Gastrocnemius medialis (tissue), 4 donors: ENCODE measurements at places on chromosomes 6 and 20. TPM values are rescaled to one million over a fixed set of nuclear protein-coding genes. Genes with fewer than 3 reads are reported as not detected.

- no peak overlapping the region for H3K4me3 ChIP-seq
- no peak overlapping the region for H3K27ac ChIP-seq
- H3K27me3 ChIP-seq, result no peaks in the 10 kb centered on the region
- no peaks in the 10 kb centered on the region for H3K36me3 ChIP-seq
- DNase-seq, result no peak
Observed at GRCh38 chr6:55443238-55444134, 116.2 kb downstream of the GFRAL start.

C6orf132 gene
- total RNA-seq, result 0.05 TPM

DNA sequence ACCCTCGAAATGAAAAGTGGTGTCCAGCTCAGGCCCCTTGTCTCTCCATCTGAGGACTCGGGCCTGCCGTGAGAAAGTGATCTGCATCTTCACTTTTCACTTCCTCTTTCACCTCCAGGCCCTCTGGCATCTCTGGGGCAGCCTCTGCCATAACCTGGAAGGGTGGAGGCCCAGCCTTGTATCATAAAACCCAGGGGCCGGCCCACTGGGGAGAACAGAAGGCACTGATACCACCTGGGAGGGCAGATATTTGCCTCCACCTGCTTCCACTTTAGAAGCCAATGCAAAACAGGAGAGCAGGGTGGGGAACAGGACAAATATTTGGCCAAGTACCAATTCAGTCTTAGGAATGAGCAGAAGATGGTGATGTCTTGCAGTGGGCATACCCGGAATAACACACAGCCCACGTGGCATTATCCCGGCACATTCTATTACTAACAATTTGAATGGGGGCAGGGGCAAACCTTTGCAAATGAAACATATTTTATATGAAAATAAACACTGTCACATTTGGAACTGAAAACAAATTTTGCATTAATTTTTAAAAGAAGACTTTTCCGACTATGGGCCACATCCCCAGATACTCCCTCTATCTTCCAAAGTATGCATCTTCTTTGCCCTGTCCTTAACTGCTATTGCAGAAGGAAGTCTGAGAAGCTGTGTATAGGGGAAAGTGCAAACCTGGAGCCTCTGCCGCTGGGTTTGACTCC, 69.2 kb upstream of the TBC1D7 start:
- no peaks in the 10 kb centered on the region for H3K27me3 ChIP-seq
- no peak overlapping the region for H3K4me3 ChIP-seq
- H3K27ac ChIP-seq, result no peak overlapping the region
- DNase-seq, result no peak
- peaks cover 24% of the 10 kb centered on the region for H3K4me1 ChIP-seq
- H3K36me3 ChIP-seq, result no peaks in the 10 kb centered on the region

GRCh38 chr20:22904386-22904785, 130.7 kb upstream of the SSTR4 start:
- H3K4me3 ChIP-seq, result no peak overlapping the region
- no peak overlapping the region for H3K27ac ChIP-seq

- H3K27ac ChIP-seq, result no peak overlapping the region
- H3K4me3 ChIP-seq, result no peak overlapping the region
- no peak for DNase-seq
- no peaks in the 10 kb centered on the region for H3K4me1 ChIP-seq
Observed at GRCh38 chr6:51182827-51183226, 364.2 kb downstream of the TFAP2B start.

- H3K27ac ChIP-seq, result no peak overlapping the region
- no peaks in the 10 kb centered on the region for H3K4me1 ChIP-seq
- H3K36me3 ChIP-seq, result no peaks in the 10 kb centered on the region
- H3K4me3 ChIP-seq, result no peak overlapping the region
- DNase-seq, result no peak
Observed at GRCh38 chr20:21395666-21396598, 1.4 kb downstream of the NKX2-4 start.

GRCh38 chr6:37129566-37129965, 40.4 kb upstream of the PIM1 start:
- DNase-seq, result no peak
- H3K27me3 ChIP-seq, result no peaks in the 10 kb centered on the region
- H3K4me1 ChIP-seq, result peaks cover 38% of the 10 kb centered on the region
- H3K4me3 ChIP-seq, result no peak overlapping the region
- peak overlapping the region; percentile 93 for H3K27ac ChIP-seq
- H3K36me3 ChIP-seq, result no peaks in the 10 kb centered on the region

DNA sequence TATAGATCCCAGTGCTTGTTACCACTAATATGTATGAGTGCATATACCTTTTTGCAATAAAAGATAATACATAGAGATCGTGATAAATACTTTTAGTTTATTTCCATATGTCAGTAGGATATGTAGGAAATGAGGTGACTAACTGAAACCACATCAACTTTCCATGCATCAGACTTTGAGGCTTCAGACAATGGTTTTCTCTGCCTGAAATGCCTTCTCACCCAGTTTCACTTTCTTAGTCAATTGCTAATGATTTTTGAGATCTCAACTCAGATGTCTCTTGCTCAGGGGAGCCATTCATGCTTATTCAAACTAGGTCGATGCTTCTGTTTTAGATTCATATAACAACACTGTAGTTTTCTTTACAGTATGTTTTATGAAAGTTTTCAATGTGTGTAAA, 626.6 kb upstream of the ADGRB3 start:
- H3K27me3 ChIP-seq, result no peaks in the 10 kb centered on the region
- no peak for DNase-seq
- H3K4me1 ChIP-seq, result no peaks in the 10 kb centered on the region
- H3K36me3 ChIP-seq, result no peaks in the 10 kb centered on the region

DNA sequence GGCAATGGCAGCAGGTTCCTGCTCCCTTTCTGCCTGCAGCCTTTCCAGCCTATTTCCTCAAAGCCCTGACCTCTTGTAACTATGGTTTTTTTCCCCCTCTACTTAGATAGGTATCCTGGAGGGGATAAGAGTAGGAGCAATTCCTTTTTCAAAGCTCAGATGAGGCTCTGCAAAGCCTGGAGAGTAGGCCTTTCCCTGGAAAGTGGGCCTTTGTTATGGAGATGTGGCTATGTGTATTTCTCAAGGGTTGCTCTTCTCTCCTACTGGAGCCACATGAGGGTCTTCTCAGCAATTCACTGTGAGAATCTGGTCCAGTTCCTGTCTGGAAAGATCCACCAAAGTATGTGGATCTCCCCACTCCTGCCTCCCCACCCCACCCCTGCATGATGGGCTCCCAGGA, 96.0 kb downstream of the DTD1 start:
- DNase-seq, result no peak
- no peaks in the 10 kb centered on the region for H3K4me1 ChIP-seq
- no peaks in the 10 kb centered on the region for H3K36me3 ChIP-seq
- H3K27ac ChIP-seq, result no peak overlapping the region
- H3K4me3 ChIP-seq, result no peak overlapping the region
- no peaks in the 10 kb centered on the region for H3K27me3 ChIP-seq

DNA sequence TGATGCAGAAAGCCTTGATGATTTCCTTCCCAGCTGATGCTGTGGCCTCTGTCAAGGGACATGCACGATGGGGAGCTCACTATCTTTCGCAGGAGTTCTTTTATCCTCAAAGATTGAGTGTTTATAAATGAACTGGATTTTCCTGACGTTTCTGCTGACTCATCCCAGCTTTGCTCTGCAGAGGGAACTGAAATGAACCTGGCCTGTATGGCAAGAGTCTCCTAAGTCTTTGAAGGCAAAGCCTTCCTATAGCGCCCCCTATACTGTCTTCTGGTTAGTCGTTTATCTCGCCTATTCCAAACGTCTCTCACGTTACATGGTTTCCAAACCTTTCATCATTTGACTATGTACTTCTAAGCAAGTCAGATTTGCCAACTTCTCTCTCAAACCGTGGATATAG, 565.3 kb downstream of the KIF16B start:
- H3K27me3 ChIP-seq, result no peaks in the 10 kb centered on the region
- no peak for DNase-seq
- H3K4me3 ChIP-seq, result no peak overlapping the region
- no peak overlapping the region for H3K27ac ChIP-seq

DNA sequence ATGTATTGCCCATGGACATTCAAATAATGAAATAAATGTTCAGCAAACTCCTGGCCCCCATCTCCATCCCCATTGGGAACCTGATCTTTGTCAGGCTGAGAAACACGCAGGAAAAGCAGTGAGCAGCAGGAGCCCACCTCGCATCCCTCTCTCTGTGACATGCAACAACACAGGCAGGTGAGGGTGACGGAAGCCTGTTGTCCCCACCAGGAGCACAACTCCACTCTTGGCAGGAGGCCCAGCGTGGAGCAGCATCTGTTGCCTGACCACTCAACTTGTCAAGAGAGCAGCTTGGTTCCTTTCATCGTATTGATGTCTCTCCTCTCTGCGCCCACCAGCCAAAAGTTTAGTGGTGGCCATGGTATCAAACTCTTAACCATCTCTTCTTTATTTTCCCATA, 586.9 kb upstream of the ARID1B start:
- no peak overlapping the region for H3K27ac ChIP-seq
- H3K36me3 ChIP-seq, result no peaks in the 10 kb centered on the region
- no peak overlapping the region for H3K4me3 ChIP-seq
- H3K27me3 ChIP-seq, result no peaks in the 10 kb centered on the region

DNA sequence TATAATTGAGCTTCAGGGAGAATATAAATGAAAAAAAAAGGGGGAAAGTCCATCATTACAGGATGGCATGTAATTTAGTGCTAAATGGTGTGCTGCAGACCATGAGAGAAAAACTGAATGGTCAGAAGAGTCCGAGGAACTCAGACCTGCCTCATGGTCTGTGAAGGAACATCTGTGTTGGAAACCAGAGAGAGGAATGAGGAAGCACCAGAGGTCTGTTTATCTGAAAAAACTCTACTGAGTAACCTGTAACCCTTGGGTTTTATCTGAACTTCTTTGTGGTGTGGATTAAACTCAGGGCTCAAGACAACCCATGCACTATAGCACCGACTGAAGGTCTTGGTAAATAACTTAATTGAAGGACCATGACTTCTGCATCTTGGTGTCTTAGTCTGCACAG, 108.1 kb downstream of the RNF144B start:
- H3K4me1 ChIP-seq, result no peaks in the 10 kb centered on the region
- H3K27ac ChIP-seq, result no peak overlapping the region
- H3K4me3 ChIP-seq, result no peak overlapping the region
- H3K36me3 ChIP-seq, result no peaks in the 10 kb centered on the region
- DNase-seq, result no peak
- no peaks in the 10 kb centered on the region for H3K27me3 ChIP-seq

GRCh38 chr6:33213166-33213988, 5.1 kb downstream of the RING1 start:
- H3K36me3 ChIP-seq, result peaks cover 16% of the 10 kb centered on the region
- peak overlapping the region; percentile 6 for H3K27ac ChIP-seq

DNA sequence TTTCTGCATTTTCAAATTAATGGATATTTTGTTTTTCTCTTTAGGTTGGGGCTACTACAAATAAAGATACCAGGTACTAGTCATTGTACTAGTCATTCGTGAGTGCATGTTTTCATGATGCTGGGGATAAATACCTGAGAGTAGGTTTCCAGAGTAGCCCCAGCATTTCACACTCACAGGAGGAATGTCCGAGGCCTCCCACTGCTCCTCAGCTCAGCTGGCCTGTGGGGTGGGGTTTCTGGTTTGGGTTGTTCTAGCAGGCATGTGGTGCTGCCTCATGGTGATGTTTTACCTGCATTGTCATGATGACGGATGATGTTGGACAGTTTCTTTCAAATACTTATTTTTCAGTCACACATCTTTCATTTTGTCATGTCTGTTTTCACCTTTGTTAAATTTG, 144.5 kb downstream of the SMOC2 start:
- H3K4me3 ChIP-seq, result no peak overlapping the region
- no peak for DNase-seq
- H3K4me1 ChIP-seq, result no peaks in the 10 kb centered on the region
- H3K36me3 ChIP-seq, result no peaks in the 10 kb centered on the region

GRCh38 chr6:117280922-117281321, 15.6 kb downstream of the VGLL2 start:
- H3K27me3 ChIP-seq, result no peaks in the 10 kb centered on the region
- no peak overlapping the region for H3K4me3 ChIP-seq
- no peak for DNase-seq
- H3K4me1 ChIP-seq, result peaks cover 11% of the 10 kb centered on the region

RNF182 gene
- total RNA-seq, result not detected

DNA sequence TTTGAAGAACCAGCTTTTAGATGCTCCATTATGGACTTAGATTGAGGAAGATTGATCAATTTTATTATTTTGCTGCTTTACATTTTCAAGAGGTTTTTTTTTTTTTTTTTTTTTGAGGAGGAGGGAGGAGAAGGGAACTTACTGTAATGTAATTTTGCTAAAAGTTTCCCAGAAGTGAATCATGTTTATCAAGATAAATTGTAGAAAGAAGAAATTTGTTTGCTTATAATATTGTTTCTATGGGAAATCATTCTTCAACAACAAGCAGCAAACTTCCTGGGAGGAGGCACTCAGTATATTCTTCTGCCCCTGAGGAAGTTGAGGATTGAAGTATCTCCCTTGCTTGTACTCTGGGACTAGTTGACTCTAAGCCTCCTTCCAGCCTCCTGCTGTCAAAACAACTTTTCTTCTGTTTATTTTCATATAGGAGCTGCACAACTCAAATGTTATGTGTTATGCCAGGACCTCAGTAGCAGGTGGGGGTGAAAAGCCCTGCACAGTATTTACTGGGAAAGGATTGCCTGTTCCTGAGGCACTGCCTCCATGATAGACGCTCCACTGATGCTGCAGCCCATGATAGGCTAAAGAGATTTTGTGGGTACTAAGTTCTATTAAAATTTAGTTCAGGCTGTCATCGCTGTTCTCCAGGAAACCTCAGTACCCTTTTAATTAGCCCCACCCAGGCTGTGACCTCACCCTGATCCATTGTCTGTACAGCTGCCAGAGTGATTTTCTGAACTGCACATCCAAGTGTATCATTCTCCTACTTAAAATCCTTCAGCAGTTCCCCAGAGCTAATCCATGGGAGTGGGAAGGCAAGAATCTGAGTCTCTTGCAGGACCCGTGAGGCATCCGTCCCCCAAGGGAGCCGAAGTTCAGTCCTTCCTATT, 51.9 kb downstream of the CARMIL1 start:
- no peak for DNase-seq
- no peaks in the 10 kb centered on the region for H3K36me3 ChIP-seq
- H3K27ac ChIP-seq, result no peak overlapping the region
- no peak overlapping the region for H3K4me3 ChIP-seq
- H3K4me1 ChIP-seq, result no peaks in the 10 kb centered on the region
- no peaks in the 10 kb centered on the region for H3K27me3 ChIP-seq

SYCP2 gene
- 0.78 TPM for total RNA-seq

DNA sequence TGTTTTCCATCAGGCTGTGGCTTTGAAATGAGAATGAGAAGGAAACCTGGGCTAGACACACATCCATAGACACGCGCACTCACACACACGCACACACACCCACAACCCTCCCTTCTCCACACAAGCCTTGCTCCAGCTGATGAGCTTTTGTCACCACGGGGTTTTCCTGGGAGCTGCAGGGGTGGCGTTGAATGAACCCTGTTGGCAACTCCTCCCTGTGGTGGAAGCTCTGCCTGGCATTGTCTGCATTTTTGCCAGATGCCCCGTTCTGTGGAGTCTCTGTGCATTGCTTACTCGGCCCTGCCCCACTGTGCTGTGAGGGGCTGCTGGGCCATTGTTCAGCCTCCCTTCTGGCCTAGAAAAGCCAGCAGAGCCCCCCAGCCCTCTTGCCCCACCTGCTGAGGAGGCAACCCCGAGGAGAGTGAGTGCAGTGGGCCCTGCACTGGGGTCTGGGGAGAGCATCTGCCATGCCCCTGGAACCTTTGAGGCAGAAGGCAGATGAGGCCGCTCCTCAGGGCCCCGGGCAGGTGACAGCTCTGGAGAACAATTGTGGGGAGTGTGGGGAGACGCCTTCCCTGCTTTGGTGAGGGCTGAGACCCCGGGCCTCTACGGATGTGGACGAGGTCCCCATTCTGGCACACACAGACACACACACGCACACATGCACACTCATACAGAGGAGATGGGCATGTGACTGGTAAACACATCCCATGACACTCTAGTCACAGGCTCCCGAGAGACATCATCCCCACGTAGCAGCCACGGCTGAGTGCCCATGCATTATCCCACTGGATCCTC, 9.9 kb downstream of the ADIG start:
- H3K4me1 ChIP-seq, result no peaks in the 10 kb centered on the region
- H3K27ac ChIP-seq, result no peak overlapping the region
- no peaks in the 10 kb centered on the region for H3K36me3 ChIP-seq
- no peak for DNase-seq
